Activated CD4-positive, alpha-beta T cell treated with anti-CD3 and anti-CD28 coated beads, Interleukin-2, amount 50 U/mL, for 16 hours (primary cell): ENCODE measurements at places on chromosomes 2 and 18.

DNA sequence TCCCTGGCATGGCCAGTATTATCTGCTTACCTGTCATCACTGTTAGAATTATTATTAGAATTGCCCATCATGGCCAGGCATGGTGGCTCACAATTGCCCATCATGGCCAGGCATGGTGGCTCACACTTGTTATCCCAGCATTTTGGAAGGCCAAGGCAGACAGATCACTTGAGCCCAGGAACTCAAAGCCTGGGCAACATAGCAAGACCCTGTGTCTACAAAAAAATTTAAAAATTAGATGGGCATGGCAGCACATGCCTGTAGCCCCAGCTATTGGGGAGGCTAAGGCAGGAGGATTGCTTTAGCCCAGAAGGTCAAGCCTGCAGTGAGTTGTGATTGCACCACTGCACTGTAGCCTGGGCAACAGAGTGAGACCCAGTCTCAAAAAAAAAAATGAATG, 27.4 kb upstream of the ID2 start:
- DNase-seq: no peak

DNA sequence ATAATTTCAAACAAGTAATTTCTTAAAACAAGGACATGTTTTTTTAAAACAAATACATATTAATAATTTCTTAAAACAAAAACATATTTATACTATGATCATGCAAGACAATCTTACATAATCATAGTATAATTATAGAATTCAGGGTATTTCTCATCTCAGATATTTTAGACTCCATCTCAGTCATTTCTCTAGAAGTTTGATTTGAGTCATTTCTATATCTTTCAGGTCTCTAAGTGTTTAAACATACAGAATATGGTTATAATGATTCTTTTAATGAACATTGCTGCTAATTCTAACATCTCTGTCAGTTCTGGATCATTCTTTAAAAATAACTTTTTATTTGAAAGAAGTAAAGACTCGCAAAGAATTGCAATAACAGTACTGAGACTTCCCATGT, 154.2 kb upstream of the KYNU start:
- no peak for DNase-seq

GRCh38 chr18:22349966-22350365, 67.7 kb downstream of the CTAGE1 start:
- no peak for DNase-seq

GRCh38 chr2:86285571-86285970, 51.9 kb downstream of the REEP1 start:
- no peak for DNase-seq

GRCh38 chr2:171595896-171596295, 73.6 kb downstream of the CYBRD1 start:
- no peak for DNase-seq

GRCh38 chr2:120546048-120546864, 189.4 kb upstream of the GLI2 start:
- no peak for DNase-seq

DNA sequence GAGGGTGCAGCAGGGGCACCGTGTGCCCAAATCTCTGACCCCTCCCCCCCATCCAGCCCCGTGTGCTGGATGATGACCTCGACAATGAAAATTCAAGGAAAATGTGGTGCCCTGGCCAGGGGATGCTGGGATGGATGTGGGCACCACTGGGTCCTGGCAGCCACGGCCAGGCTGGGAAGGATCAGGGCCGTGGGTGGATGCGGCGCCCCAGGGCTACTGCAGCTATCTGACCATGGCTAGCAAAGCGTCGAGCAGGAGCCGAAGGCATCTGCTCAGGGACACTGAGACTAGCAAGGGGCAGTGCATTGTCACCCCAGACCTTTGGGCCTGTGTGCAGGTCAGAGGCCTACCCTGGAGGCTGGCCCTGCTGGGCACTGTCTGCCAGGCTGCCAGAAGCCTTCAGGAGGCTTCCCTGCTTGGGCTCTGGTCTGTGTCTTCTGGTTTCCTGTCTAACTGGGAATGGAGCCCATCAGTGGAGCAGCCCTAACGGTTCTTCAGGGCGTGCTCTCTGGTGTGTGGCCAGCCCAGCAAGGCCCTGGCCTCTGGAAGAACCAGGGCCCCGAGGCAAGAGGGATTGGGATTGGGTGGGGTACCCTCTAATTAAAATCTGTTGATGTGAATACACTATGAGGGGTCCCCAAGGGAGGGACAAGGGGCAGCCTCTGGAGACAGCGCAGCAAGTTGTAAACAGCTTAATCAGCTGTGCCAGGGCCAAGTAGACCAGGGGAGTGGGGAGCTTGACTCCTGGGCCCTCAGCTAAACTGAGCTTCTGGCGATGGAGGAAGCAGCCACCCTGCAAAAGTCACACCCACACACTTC, 98.0 kb downstream of the STPG4 start:
- DNase-seq: no peak

GRCh38 chr2:65204461-65205210, 23.0 kb upstream of the ACTR2 start:
- no peak for DNase-seq

DNA sequence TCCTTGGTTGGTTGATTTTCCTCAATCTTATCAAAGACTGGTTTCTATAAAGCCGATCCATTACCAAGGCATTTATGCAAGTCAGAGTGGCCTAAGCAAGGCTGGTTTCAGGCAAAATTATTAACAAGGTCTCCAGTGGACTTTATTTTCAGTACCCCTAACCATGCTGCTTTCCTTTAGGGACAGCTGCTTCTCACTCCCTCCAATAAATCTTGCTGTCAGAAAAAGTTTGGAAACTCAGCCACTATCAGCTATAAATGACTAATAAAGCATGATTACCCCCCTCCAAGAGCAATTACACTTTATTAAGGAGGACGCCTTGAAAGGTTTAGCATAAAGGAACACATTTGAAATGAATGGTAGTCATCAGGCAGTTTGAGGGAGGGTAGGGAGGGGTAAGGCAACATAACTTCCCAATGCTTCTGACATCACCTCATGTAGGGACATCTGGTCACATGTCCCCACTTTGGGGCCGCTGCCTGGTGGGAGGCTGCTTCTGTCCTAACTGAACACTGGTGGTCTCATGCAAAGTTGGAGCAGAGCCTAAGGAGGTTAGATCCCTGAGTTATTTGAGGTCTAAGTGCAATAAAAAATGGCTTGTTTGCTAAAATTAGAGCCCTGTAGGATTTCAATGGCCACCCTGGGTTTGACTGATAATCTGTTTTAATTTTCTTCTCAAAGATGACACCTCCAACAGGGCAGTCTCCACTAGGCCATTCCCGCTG, 58.0 kb upstream of the TMEM178A start:
- no peak for DNase-seq

DNA sequence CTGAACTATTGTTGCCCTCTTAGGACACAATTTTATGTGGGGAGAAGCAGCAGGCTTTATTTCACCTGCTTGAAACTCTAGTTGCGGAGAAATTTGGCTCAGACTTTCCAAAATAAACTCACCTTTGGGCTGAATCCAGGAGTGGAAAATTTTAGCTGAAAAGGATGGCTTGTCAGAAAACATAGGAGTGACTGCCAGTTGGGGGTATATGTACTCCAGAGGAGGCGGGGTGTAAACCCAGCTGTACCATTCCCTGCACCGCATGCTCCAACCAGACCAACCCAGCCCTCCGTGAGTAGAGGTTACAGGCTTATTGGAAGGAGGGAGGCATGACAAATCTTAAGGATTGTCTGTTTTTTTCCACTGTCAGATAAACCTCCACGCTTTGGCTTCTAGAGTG, 53.8 kb downstream of the PRKCE start:
- DNase-seq: no peak

- no peak for DNase-seq
Measured at GRCh38 chr2:240395896-240396622, 39.4 kb upstream of the GPC1 start.

DNA sequence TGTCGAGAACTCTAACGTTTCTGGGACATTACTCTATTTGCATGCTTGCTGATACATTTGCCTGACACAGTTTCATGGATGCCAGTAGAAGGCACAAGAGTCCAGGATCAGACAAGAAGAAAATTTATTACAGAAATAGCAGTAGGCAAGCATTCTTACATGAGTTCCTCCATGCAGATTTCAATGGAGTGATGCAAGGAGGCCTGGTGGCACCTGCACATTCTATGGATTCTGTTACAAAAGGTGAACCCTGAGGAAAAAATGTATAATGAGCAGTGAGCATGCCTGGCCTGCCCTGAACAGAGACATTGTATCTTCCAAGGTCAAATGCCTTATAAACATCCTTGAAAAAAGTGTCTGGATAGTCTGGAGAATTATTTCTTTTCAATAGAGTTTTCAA, 142.9 kb downstream of the DSEL start:
- DNase-seq: no peak

DNA sequence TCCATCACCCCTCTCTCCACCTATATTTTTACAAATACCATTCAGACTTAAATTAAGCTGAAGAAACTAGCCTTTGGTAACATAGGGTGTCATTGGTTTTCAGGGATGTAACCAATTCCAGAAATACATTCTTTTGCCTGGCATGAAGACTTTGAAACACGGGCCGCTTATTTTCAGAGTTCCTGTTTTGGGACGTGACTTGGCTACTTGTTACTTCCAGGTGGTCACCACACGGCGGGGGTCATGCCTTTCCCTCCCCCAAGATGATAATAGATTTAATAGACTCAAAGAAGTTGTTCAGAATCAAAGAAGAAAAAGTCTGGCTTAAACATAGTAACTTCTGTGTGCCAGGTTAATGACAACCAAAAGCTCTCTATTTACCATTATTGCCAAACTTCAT, 110.6 kb downstream of the SEPTIN10 start:
- DNase-seq: no peak

DNA sequence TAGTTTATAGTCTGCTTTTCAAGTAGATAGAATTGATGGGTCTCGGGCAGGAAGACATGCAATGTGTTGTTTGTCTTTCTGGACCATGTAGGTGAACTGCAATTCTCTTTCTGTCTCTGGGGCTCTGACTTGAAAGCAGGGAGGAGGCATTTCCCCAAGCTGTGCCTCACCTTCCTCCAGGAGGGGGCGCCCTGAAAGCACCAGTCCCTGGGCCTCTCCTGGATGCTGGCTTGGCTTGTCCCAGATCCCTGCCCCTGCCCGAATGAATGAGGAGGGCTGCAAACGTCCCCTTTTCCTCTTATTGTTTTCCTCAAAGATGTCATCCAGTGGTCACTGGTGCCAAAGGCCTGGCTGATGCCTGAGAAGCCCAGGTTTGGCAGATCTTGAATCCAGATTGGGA, 270.6 kb downstream of the CELF4 start:
- DNase-seq: peak; percentile 5

GRCh38 chr2:111184725-111185310, 64.1 kb downstream of the BCL2L11 start:
- no peak for DNase-seq

- peak; percentile 1 for DNase-seq
Measured at GRCh38 chr18:65725251-65726050, 25.4 kb upstream of the CDH7 start.

DNA sequence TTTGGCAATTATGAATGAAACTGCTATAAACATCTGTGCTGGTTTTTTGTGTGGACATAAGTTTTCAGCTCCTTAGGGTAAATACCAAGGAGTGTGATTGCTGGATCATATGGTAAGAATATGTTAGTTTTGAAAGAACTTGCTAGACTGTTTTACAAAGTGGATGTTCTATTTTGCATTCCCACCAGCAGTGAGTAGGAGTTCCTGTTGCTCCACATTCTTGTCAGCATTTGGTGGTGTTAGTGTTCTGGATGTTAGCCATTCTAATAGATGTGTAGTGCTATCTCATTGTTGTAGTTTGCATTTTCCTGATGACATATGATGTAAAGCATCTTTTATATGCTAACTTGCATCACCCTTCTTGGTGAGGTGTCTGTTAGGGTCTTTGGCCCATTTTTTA, 304.6 kb downstream of the NUP35 start:
- no peak for DNase-seq

DNA sequence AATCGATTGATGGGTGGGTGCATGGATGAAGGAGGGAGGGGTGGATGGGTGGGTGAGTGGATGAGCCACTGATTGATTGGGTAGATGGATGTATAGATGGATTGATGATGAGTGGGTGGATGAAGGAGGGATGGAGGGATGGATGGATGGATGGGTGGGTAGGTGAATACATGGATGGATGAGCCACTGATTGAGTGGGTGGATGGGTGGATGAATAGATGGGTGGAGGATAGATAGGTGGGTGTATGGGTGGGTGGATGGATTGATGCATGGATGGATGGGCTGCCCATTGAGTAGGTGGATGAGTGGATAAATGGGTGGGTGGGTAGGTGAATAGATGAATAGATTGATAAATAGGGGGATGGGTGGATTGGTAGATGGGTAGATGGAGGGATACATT, 30.9 kb downstream of the MLPH start:
- DNase-seq: no peak

- DNase-seq: no peak
Measured at GRCh38 chr2:10533811-10534321, 85.7 kb upstream of the ODC1 start.

- DNase-seq: no peak
Measured at GRCh38 chr2:18430996-18431748, 129.3 kb downstream of the RDH14 start.

DNA sequence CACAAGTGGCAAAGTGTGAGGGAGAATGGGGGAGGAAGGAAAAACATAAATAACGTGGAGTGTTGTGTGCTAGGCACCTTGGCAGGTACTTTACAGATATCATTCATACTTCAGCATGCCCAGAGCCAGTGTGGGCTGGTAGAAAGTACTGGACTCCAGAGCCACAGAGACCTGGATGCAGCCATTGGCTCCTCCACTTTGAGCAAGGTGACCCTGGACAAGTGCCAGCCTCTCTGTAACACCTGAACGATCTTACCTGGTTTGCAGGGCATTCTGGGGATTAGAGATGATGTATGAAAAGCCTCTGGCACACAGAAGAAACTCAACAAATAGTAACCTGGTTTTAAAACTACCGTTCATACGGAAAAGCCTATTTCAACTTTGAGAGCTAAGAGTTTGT, 6.3 kb downstream of the LOXHD1 start:
- DNase-seq: no peak

DNA sequence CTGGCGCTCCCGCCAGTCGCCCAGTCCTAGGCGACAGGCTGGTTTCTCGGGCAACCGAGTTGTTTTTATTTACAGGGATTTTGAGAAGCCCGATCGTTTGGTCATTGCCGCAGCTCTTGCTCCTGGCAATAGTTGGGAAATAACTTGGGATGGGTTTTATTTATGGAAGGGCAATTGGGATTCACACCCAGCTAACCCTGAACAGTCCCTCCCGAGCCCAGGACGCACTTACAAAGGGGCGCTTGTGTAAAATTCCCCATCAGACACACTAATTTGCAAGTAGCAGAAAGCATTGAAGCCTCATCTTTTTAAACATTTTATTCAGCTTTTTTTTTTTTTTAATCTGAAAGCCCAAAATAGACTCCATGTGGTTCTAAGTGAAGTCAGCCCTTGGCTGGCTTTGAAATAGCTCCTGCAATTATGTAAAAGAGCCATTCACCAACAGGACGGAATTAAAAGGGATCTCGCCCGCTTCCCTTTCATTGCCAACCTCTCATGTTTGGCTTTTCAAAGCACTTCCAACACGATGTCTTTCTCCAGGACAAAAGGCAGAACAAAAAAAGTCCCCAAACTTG, 3.6 kb upstream of the GBX2 start:
- DNase-seq: no peak

DNA sequence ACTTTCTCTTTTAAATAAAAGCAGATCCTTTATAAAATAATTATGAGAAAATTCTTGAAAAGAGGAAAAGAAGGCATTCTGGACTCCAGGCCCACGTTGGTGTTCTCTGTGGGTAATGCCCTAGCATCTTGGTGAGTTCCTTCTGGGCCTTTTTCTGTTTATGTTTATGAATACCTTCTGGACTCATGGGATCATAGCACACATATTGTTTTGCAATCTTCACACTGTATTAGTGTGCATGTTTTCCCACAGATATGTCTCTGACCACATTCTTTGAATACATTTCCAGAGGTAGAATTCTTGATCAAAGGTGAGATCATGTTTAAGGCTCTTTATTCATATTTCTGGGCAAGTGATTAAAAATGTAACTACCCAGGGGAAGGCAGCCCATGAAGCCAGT, 15.9 kb downstream of the GLI2 start:
- DNase-seq: no peak
